ENCODE measurements at places on chromosomes 12 and 14. TPM values are rescaled to one million over a fixed set of nuclear protein-coding genes. Genes with fewer than 3 reads are reported as not detected.

- DNase-seq: no peak
Observed at GRCh38 chr12:106190581-106190980, 51.8 kb upstream of the NUAK1 start.

GRCh38 chr12:87689196-87689595, 340.0 kb downstream of the C12orf50 start:
- DNase-seq: no peak

DNA sequence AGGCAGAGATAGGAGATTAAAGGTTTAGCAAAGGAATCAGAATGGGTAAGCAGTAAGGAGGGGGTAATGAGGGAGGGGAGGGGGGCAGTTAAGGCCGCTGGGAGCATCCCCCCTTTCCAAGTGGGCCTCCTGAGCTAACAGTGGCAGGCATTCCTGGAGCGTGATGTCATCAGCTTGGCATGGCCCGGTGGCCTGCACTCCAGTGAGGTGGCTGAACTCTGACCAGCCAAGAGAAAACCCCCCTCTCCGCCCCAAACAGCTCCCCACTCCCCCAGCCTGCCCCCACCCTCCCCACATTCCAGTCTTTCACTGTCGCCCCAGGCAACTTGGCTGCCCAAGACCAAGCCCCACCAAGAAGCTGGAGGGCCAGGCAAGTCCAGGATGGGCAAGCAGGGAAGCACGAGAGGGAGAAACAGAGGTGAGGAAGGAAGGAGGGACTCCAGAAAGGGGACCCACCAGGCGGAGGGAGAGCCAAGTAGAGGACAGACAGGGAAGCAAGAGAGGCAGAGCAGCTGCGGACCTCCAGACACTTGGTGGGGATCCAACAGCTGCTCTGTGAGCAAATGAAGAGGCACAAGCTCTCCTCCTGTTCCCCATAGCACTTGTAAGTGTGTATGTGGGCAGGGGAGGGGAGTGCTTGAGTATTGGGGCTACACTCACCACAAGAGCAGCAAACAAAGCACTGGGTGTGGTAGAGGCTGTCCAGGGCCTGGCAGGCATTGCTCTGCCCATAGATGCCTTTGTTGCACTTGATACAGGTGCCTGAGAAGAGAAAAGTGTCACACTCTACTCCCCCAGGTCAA, 4.5 kb downstream of the AJUBA start:
- DNase-seq: no peak

GRCh38 chr12:22577667-22578066, 33.3 kb upstream of the C2CD5 start:
- DNase-seq: no peak

GRCh38 chr14:104392396-104393198, 187.0 kb upstream of the C14orf180 start:
- DNase-seq: no peak

- DNase-seq: no peak
Observed at GRCh38 chr14:51428981-51429380, 188.9 kb downstream of the TMX1 start.

GRCh38 chr14:63896278-63896720, 43.5 kb downstream of the SYNE2 start:
- no peak for DNase-seq

GRCh38 chr14:22737052-22737451, 29.4 kb upstream of the OXA1L start:
- DNase-seq: no peak

DNA sequence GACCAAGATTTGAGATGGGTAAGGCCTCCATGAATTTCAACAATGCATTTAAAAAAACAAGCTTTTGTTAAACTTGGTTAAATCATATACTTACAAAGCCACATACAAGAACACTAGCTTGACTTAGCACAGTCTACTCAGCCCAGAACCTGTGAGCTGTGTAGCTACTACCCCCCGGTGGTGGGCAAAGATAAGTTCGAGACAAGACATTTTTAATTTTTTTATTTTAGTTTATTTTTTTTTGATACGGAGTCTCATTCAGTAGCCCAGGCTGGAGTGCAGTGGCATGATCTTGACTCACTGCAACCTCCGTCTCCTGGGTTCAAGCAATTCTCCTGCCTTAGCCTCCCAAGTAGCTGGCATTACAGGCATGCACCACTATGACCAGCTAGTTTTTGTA, 3.7 kb upstream of the NECAP1 start:
- DNase-seq: peak; percentile 74

DCAF4 gene
- 25.2 TPM for total RNA-seq

GRCh38 chr12:29639893-29640495, 142.5 kb upstream of the OVCH1 start:
- DNase-seq: no peak

GRCh38 chr12:12582193-12582881, 19.7 kb upstream of the DUSP16 start:
- no peak for DNase-seq

DNA sequence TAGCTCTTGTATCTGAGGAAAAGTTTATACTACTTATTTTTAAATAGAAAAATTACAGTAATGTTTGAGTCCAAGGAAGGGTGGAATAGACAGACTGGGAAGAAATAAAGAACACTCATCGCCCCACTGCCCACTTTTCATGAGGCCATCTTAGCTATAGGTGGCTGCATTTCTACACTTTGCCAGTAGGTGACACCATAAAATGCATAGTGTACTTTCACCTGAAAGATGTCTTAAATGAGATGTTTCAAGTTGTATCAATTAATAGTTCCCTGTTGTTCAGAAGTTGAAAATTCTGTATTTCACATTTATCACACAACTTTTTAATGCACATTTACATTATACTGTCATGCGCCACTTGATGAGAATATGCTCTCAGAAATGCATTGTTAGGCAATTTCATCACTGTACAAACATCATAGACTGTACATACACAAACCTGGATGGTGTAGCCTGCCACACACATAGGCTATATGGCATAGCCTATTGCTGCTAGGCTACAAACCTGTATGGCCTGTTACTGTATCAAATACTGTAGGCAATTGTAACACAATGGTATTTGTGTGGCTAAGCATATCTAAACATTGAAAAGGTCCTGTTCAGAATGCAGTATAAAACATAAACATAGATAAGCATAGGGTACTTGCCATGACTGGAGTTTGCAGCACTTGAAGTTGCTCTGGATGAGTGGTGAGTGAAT, 27.6 kb downstream of the PMCH start:
- DNase-seq: peak; percentile 13

- no peak for DNase-seq
Observed at GRCh38 chr14:26132061-26132645, 465.7 kb downstream of the NOVA1 start.

All from CD4-positive, alpha-beta memory T cell (primary cell).